ENCODE measurements at places on chromosomes 3 and 15.

GRCh38 chr15:58501006-58501405 lies 69.2 kb downstream of the LIPC start:
- DNase-seq = no peak

- DNase-seq = peak; percentile 8
Measured at GRCh38 chr15:56491110-56491722, 26.3 kb upstream of the MNS1 start.

DNA sequence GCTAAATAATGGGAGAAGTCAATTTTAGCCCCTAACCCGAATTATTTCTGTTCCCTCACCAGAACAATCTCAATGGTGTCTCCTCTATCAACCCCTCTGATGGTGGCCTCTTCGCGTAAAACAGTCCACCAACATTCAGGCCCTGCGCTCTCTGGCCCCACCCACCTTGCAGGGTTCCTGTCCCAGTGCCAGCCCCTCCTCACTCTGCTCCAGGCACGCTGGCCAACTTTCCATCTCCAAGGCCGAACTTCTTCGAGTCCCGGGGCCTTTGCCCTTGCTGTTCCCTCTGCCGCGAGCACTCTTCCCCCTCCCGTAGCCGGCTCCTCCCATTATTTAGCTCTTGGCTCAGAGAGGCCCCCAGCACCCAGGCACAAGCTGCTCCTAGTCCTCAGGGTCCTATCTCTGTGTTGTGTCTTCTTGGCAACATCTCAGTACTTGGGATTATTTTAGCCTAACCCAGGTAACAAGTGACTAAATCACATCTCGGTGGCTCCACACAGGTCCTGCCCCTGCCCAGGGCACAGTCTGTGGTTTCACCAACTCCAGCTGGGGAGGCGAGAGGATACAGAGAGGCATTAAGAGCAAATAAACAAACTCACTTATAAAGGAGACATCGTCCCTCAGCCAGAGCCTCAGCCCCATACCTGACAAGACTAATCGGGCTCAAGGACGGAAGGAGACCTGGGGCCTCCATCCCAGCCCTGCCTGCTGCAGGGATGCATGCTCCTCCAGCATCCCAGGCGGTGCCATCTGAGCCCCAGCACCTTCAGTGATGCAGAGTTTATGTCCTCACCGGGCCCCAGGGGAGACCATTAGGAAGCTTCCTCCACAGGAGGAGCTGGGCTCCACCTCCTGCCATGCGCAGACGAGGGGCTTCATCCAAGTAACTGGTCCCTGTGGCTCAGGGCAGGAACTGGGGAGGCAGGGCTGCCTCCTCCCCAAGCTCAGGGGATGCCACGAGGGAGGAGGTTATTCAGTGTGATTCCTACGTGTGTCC lies 19.7 kb upstream of the IQSEC1 start:
- DNase-seq = no peak

DNA sequence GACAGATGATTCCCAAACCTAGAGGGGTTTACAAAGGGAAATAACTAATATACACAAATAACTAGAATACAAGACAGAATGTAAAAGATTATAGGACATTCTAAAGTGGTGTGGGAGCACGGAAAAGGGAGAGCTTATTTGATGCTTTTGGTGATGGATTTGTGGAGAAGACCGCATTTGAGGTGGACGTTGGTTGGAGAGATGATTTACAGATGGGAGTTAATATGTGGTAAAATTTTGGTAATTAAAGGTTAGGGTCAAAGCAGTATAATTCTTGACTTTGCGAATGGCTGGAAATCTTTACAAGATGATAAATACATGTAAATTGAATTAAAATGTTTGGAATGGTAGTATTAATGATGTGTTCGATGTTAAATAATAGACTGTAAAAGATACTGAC lies 1.2 kb downstream of the KNL1 start:
- no peak for DNase-seq

DNA sequence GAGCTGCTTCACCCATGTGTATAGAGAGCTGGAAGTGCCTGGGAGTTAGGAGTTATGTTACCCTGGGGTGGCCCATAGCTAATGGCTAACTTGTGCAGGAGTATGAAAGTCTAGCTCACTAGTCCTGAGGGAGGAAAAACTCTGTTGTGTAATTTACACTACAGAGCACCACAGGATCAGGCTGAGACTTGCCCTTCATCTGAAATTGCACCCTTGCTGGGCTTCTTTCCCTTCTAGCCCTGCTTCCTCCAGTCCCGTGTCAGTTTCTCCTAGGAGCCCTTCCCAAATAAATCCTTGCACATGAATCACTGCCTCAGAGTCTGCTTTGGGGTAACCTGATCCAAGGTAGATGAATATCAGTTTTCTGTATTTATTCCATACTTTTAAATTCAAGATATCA lies 40.0 kb downstream of the CTXND1 start:
- no peak for DNase-seq

DNA sequence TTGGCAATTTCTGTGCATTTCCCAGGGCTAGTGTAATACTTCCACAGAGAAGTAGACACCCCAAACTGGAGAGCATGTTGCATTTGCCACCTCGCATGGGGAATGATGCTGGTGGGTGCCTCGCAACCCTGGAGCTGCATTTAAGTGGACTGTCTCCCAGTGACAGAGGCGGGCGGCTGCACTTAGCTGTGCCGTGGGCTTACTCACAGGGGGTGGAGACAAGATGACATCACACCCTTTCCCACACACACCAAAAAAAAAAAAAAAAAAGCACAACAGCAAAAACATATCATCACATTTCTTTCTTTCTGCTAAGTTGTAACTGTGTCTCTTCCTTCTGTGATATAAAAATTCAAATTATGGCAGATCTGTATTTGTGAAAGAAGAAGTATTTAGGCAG lies at the start of gene ABI3BP:
ABI3BP (minus strand) TSS at position 113 of the 400 bp plus-strand sequence; CDS start at position 76, 37 bp downstream.
- no peak for DNase-seq

DNA sequence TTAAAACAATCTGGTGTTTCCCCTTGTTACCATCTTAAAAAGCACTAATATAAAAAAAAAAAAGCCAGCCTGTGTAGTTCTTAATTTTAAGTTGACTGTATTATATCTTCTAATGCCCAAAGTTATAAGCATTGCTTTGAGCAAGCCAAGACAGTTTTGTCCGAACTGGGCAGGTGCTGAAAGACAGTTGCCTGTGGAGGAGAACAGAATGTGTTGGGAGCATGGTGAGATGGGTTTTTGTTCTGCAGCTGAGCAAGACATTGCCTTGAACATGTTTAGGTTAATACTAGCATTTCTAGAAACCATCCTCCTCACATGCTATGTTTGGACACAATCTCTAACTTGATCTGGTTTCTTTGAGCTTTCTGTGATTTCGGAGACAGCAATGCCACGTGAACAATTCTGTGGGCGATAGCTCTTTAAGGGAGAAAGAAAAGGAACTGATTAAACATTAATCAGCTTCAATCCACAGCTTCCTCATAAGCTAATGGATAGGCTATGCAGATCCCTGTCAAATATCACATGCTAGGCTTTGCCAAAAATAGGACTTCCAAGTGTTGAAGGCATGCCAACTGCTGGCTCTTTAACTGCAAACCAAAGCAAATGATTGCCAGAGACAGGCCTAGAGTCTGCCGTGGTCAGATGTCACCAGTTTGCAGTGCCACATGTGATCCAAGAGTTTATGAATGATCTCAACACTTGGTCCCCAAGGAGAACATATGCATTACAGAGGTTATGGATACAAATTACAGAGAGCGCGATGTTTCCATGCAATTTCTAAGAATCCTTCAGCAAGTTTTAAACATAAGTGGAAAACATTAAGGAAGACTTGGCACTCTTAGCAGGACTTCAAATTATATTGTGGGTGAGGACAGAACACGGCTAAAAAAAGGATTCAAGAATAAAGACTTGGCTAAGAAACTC lies 428.1 kb downstream of the ROBO2 start:
- no peak for DNase-seq

- DNase-seq = no peak
Measured at GRCh38 chr15:50675535-50676144, 11.0 kb downstream of the TRPM7 start.

DNA sequence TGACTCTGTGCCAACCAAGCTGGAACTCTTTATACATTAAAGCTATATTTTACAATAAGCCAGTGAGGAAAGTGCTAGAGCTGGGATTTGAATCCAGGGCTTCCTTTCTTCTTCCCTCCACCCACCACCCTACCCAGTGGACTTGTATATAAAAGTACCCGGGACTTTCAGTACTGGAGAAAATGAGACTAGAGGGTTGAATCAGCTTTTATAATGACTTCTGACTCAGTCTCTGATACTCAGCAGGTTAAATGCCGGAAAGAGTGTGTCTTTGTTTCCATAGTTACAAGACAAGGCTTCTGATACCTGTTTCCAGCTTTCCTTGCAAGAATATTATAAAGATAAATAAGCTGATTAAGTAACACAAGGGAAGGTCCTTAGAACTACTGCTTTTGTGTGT lies 80.9 kb downstream of the FRMD4B start:
- DNase-seq = no peak

GRCh38 chr3:8201886-8202285 lies 299.7 kb upstream of the LMCD1 start:
- no peak for DNase-seq

GRCh38 chr15:58115692-58116091 lies 22.5 kb upstream of the AQP9 start:
- DNase-seq = no peak

DNA sequence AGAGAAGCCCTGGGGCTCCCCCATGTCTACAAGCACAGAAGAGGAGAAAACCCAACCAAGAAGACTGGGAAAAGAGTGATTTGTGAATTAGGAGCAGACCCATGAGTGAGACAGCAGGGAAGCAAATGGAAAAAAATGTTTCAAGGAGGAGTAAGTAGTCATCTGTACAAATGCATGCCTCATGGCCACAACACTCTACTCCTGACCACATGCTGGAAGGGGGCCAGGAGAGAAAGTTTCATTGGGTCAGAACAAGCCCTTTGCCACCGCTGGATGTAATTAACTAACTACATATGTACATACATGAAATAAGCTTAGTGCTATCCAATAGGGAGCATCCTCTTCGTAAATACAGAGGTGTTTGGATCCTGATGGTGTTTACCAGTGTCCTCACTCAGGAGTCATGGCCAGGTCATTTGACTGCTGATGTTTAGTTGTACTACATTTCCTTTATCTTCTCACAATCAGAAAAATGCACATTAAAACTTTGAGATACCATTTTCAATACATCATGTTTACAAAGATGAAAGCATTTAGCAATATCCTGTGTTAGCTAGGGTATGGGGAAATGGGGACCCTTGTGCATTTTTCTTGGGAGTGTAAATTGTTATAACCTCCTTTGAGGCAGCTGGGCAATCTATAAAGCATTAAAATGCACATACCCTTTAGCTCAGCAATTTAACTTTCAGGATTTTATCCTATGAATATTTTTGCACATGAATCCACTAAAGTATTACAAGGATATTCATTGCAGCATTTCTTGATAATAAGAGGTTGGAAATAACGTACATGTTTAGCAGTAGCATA lies 27.1 kb downstream of the CLRN1 start:
- DNase-seq = no peak

DNA sequence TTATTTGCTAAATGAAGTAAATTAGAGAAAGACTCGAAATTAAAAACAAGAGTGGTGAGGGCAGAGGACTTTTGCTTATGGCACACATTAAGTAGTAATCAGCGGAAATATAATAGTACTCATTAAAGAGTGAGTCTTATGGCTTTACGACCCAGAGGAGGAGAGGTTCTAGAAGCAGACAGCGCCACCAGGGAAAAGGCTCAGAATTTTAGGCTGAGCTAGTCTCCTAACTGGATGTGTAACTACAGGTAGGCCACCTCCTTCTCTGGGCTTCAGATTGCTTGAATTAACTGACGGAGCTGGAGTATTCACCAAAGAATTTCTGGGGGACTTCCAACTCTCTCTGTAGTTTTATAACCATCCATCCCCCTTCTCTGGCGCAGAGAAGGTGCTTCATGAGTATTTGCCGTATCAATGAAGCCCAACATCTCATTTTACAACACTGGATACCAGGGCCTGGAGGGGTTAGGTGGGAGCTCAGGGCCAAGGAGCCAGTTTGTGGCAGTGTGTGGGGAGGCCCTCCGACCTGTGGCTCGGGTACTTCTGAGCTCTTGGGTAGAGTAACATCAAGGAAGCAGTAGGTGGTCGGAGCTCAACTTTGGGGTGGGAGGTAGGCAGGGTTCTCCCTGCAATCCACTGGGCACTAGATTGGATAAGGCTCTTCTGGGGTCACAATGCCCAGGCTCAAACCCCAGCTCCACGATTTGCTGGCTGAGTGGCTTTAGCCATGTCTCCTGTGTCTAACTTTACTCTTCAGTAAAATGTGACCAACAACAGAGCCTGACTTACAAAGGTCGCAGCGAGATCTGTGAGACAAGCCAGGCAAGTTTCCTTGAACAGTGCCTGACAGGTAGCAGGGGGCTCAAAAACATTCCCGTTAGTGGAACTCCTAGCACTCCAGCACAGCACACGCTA lies 1.1 kb downstream of the CHCHD4 start:
- DNase-seq = no peak

- no peak for DNase-seq
Measured at GRCh38 chr3:69739204-69740102, at the start of gene MITF. TSS of gene MITF (plus strand) at chr3:69739464. CDS start at chr3:69739598, 134 bp downstream.

DNA sequence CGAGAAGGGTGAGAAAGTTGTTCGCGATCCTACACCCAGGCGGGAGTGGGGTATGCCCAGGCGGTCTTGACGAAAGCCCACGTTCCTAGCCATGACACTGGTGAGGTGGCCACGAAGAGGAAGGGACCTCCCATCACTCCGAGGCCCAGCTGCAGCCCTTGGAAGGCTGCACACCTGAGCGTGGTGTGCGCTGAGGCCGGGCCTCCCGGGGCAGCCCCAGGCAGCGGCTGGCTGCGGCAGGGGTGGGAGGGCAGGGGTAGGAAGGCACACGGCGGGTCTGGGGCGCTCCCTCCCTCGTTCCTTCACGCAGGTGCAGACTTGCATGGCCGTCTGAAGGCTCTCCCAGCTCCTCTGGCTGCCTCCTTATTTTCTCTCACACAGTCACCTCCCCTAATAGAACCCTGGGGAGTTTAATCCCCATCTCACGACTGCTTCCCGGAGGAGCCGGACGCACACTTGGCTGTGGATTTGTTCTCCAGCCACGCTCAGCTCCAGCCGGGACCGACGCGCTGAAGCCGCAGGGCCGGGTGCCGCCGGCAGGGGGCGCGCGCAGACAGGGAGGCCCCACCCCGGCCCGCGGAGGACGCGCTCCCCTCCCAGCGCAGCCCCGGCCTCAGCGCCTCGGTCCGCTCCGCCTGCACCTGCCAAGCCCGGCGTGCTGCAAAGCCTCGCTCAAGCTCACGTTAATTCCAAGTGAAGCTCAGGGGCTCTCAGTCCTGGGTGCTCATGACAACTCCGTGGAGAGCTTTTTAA lies 37.8 kb upstream of the MUC4 start:
- no peak for DNase-seq

DNA sequence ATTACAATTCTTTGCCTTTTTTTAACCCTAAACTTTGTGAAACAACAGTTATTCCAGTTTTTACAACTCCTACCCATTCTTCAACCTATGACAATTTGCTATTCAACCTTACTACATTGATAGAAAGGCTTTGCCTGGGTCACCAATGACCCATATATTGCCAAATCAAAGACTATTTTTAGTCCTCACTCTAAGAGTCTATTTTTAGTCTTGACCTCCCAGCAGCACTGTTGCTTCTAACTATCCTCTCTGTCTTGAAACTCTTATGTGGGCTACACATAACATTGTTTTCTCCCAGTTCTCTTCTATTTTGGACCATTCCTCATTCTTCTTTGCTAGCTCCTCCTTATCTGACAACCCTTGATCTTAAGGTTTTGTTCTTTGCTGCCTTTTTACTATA lies 71.4 kb downstream of the C3orf80 start:
- DNase-seq = no peak

Data from activated T-helper 1 cell treated with anti-CD3 and anti-CD28 coated beads, Interleukin-2, amount 50 U/mL, for 16 hours (primary cell).